ENCODE measurements at places on chromosomes 7 and 10.

- DNase-seq, result no peak
Observed at GRCh38 chr10:60338786-60339185, 50.9 kb downstream of the ANK3 start.

DNA sequence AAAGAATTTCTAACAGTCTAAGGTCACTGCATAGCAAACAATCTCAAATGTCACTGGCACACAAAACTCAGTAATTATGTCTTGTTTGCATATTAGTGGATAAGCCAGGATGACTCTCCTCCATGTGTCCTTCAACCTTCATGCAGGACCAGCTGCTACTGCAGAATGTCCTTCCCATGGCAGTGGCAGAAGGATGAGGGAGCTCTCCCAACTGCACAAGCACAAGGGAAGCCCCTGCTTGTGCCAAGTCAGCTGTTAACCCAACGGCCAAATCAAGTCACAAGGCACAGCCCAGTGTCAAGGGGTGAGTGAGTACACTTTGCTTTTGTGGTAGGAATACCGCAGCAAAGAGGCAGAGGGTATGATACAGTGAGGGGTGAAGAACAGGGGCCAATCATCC lies 59.3 kb upstream of the VWC2 start:
- no peak for DNase-seq

DNA sequence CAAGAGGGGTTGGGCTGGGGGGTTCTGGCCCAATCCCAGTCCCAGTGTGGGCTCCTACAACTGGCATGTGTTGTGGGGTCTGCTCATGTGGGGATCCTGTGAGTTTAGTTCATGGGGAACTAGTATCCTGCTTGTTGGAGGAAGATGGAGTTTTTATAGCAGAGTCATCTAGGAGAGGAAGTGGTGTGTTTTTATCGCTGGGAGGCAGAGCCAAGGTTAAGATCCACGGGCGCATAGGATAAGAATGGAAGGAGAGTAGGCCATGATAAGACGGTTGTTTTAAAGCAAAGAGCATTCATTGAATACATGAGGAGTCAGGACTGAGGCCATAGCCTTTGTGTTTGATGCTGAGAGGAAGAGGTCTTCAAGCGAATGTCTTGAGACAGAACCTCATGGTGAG lies 211.6 kb upstream of the COBL start:
- DNase-seq, result no peak

DNA sequence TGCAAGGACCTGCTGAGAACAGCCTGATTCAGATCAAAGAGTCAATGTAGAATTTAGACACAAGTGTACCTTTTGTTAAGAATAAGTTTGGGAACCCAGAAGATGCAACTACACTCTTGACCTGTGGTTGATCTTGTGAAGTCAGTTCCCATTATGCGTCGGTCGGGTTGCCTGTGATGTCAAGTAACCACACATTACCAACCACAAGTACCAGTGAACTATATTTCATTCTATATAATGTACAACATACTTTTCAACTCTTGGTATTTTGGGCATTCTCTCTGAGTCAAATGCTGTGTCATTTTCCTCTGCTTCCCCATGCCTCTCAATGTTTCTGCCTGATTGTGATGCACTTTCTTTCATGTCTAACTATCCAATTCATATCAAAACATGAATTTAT lies 426.2 kb downstream of the ETV1 start:
- DNase-seq, result no peak

GRCh38 chr7:93011351-93012294 lies 106.2 kb downstream of the SAMD9 start:
- peak; percentile 90 for DNase-seq

GRCh38 chr10:24793648-24794379 lies 70.1 kb upstream of the ARHGAP21 start:
- DNase-seq, result no peak

- DNase-seq, result no peak
Observed at GRCh38 chr10:123252779-123253178, 98.6 kb downstream of the BUB3 start.

DNA sequence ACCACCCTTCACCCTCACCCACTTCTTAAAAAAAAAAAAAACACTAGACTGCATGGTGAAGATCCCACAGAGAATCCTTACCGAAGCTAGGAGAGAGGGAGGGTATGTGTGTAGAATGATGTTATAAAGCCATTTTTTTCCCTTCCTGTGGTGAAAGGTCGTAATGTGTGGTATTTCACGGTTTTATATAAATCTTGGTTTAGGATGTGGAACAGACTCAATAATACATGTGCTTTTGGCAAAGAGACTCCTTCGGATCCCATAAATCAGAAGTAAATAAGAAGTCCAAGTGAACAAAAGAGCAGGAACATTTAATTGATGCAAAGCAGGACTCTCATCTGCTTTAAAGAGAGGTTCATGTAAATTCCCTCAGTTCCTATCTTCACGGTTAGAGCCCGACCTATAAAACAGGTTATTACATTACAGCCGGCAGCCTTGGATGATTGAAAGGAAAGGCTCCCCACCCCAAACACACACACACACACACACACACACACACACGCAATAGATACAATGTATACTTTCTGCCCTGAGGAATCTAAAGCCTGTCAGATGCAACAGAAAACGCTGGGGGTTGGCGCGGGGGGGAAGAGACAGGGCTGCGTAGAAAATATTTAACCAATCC lies 8.8 kb downstream of the DLX5 start:
- DNase-seq, result no peak

DNA sequence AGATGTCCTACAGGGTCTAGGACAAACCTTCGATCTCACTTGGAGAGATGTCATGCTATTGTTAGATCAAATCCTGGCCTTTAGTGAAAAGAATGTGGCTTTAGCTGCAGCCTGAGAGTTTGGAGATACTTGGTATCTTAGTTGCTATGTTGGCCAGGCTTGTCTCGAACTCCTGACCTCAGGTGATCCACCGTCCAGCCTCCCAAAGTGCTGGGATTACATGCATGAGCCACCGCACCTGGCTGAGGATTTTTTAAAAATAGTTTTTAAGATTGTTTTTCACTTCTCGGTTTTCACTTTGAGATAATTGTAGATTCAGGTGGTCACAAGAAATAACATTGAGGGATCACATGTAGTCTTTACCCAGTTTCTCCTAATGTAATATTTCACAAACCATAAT lies 738.3 kb upstream of the POM121L12 start:
- DNase-seq, result no peak

DNA sequence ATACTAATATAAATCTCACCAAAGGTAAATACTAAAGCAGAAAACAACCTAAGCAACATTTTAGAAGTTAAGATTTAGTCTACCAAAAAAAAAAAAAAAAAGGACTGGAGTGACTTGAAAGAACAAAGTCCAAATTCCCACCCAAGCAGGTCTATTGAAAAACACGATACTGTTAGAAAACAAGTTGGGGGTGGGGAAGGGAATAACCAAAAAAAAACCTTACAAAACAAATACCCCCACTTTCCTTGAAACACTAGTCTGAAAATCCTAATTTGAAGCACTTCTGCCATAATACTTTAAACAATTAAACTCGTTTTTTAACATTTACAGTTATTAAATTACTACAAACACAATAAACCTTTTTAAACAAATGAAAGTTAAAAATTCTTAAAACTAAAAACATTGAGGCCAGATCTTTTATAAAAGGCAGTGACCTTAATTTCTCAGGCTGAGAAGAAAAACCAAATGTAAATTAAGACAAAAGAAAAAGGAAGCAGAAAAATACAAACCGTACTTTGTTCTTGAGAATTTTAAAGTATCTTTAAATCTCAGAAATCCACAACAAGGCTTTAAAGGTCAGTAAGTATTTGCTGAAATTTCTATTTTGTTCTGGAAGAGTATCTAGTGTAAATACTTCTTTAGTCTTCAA lies 135.1 kb downstream of the NRBF2 start:
- no peak for DNase-seq

DNA sequence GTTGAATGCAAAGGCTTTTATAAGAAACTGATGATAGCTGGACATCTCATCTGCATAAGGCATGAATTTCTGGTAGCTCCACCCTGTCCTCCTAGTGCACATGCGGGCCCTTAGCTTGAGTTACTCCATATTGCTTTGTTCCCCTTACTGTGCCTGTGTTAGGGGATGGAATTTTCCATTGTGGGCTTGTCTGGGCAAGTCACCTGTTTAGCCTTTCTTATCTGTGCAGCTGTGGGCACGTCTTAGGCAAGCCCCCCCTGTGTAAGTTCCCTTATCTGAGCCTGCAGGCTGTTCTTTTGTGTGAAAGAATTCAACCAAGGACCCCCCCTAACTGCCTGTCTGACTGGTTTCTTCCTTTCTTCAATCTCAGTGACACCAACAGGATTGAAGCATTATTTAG lies 14.5 kb upstream of the CROT start:
- DNase-seq, result no peak

GRCh38 chr10:113967126-113967525 lies 76.5 kb upstream of the ADRB1 start:
- DNase-seq, result no peak

DNA sequence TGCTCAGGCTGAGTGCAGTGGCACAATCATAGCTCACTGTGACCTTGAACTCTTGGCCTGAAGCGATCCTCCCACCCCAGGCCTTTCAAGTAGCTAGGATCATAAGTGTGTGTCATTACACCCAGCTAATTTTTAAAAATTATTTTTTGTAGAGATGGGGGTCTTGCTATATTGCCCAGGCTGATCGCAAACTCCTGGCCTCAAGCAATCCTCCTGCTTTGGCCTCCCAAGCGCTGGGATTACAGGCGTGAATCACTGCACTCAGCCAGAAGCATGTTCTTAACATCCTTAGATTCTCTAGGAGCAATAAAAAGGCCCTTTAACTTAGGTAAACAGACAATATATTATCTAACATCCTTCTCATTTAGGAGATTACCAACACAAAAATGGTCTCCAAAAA lies 38.3 kb upstream of the EFCAB10 start:
- DNase-seq, result no peak

GRCh38 chr10:12448729-12449391 lies 99.5 kb downstream of the CAMK1D start:
- peak; percentile 76 for DNase-seq

GRCh38 chr7:36208426-36208825 lies 55.4 kb downstream of the EEPD1 start:
- DNase-seq, result no peak

GRCh38 chr7:82029236-82029913 lies 259.5 kb upstream of the HGF start:
- DNase-seq, result no peak

DNA sequence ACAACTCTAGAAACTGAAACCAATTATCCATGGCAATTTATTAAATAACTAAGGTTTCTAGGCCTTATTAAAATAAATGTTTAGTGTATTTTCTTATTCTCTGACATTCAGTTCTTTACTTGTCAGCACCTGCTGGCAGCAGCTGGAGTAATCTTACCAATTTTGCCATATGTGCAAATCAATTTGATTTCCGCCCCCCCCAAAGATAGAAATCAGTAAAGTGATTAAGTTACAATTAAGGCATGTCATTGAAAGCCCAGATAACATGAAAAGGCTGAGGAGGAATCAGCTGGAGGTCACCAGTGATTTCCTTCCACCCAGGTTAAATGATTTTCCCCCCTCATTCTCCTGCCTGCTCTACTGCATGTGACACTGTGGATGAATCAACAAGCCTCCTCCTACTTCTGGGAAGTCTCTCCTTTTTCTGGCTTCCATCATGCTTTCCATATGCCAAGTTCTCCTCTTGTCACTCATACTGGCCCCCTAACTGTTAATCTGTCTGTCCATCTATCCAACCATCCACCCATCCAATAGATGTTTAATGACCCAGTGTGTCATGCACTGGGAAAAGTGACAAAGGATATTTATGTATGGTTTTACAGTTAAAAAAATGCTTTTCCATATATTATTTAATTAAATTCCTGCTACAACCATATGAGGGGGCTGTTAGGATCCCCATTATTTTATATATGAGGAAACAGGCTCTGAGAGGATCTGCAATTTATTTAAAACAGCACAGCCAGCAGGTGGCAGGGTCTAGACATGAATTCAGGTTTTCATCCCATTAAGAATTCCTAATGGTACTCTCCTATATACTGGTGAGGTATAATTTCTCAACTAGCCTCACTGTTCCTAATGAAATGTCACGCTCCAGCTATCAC lies 116.5 kb downstream of the ATXN7L1 start:
- no peak for DNase-seq

GRCh38 chr7:90596671-90597562 lies 796 bp downstream of the CDK14 start:
- DNase-seq, result no peak

DNA sequence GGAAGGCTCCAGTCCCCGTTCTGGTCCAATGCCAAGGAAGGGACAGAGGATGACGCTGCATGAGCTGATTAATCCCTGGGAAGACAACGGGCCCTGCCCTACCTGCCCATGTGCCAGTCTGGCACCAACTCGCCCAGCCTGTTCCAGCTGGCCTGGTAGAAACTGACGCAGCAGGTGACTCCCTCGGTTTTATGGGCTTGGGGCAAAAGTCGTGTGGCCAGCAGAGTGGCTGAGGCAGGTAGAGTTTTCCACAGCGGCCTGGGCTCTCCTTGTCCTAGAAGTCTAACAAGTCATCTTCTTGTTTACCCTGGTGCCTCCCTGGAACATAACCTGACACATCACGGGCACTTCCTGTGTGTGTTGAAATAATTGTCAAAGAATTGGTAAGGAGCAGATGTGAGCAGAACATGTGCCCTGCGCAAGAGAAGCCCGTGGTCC lies 20.4 kb upstream of the LMTK2 start:
- DNase-seq, result no peak

Data from BJ (cell line).